ENCODE measurements at places on chromosomes 16 and 17.

DNA sequence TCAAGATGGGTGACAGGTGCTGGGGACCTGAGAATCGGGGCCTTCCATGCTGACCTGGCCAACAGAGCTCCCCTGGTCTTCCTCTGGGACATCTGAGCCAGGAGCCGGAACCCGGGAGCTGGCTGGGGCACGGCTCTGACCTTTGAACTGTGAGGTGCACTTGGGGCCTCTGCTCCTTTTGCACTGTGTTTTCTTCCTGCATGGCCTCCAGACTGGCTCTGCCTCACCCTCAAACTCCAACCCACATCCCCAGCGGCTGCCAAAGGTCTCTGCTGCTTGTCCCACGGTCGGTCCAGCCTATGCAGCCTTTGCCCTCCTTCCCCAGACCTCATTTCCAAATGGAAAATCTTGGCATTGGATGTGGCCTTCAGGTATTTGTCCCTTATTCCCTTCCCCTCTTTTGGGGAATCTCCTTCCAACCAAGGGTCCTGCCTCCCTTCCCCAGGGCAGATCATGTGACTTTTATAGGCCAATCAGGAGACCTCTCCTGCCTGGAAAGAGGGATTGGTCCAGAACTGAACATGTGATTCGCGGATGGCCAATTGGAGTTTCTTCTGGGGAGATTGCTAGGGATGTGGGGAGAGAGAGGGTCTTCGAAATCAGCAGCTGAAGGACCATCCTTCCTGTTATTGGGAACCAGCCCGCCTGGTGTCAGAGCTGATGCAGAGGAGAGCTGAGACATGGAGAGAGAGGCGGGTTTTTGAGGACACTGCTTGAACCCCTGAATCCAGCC lies 117.9 kb downstream of the CYLD start:
- no peak for DNase-seq

DNA sequence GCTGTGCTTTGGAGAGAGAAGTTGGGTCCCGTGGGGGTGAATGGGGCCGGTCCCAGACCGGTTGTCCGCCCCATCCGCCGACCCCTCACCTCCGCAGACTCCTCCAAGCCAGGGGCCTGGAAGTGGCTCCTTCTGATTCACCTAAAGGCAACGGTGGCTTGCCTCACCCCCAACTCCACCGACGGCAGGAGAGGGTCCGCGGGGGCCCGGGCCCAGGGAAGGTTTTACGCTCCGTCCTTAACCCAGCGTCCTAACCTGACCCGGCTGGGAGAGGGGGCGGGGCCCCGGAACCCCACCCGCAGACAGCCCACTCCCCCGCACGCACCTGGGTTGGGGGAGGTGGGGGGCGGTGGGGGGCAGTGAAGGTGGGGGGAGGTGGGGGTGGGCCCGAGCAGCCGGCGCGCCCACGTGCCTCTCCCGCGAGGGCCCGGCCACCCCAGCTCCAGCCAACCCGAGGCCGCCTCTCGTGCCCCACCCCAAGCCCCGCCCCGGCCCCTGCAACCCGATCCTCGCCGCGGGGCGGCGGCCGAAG lies 12.7 kb upstream of the CD300A start:
- no peak for DNase-seq

GRCh38 chr17:76735586-76736348 lies 1.4 kb downstream of the SRSF2 start:
- DNase-seq, result no peak

DNA sequence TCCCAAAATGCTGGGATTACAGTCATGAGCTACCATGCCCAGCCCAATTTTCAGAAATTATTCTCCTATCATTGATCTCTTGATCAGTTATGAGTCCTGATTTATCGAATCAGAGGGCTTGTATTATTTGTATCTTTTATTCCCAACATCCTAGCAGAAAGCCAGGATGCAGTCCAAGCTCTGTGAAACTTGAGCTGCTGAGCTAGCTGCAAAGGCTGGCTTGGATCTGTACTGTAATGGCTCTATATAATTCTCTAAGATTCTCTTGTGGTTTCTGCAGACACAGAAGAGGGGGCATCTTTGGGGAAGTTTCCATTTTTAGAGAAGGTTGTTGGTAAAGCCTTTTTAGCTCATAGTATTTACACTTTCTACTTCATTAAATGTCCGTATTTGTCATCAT lies 227.1 kb downstream of the MAP2K4 start:
- DNase-seq, result no peak

- no peak for DNase-seq
These were observed 8.7 kb downstream of the CACNG5 start for GRCh38 chr17:66843627-66844026.

Data from NCI-H1417 treated with DMSO at 0.1 percent for 48 hours (cell line).